ENCODE measurements at places on chromosomes 12 and 14.
A peak's percentile ranks its signal among the peaks of the same experiment; 100 is the strongest.

GRCh38 chr14:31926123-31926522 is 151.0 kb upstream of the ARHGAP5 start:
- peak; percentile 39 for DNase-seq

- no peak for DNase-seq
Observed at GRCh38 chr12:5456906-5457305, 25.0 kb downstream of the NTF3 start.

DNA sequence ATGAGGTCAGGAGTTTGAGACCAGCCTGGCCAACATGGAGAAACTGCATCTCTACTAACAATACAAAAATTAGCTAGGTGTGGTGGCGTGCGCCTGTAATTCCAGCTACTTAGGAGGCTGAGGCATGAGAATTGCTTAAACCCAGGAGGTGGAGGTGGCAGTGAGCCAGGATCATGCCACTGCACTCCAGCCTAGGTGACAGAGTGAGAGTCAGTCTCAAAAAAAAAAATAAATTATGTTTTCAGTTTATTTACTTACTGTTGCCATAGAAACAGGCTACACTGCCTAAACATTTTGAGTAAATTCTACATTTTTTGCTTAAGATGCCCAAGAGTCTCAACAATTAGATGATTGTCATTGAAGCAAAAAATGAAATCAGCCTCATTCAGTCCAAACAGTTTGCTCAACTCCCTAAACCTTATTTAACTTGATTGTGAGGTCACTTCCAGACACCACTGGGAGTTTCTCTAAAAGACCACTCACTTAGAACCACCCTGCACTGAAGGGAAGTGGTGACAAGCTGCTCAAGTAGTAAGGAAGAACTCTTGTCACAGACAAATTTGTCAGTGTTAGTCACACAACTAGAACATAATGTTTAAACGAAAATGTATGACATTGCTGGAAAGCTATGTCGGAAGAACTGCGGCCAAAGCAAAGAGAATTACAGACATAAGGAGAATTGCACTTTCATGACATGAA is 9.8 kb upstream of the GNPNAT1 start:
- DNase-seq, result no peak

- no peak for DNase-seq
Observed at GRCh38 chr14:72742118-72742837, 151.6 kb downstream of the DPF3 start.

DNA sequence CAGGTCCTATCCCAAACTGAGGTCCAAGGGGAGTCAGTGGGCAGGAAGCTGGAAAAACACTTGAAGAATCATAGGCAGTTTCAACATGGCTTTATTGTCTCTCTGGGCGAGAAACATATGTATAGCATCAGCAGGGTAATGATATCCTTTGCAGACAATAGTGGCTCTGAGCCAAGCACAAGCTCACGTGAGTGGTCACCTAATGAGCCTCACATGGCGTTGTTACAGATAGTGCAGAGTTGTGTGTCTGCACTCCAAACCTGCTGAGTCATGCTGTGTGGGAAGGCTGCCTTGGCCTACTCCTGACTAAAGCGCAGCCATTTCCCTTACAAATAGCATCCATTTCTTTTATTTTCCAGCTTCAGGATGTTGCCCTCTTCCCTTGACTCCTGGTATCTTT is 105.2 kb upstream of the SYT1 start:
- no peak for DNase-seq

DNA sequence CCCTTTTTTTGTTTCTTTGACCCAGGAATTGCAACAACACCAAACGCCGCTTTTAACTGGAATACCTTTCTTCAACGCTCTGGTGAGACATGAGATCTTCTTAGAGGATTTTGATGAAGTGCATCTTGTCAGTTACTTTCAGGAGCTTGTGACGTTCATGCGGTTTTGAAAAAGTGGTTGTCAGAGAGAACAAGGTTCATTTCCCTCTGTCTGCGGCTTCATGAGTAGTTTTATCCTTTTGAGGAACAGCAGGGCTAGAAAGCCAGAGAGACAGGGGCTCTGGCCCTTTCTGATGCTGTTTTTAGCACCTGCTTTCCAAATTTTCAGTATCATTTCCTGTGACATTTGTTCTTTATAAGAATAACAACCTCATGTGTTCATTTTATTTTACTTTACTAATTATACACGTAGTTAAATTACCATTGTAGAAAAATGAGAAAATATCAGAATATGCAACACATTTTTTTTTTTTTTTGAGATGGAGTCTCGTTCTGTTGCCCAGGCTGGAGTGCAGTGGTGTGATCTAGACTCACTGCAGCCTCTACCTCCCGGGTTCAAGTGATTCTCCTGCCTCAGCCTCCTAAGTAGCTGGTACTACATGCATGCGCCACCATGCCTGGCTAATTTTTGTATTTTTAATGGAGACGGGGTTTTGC is 61.8 kb downstream of the GLT1D1 start:
- no peak for DNase-seq

DNA sequence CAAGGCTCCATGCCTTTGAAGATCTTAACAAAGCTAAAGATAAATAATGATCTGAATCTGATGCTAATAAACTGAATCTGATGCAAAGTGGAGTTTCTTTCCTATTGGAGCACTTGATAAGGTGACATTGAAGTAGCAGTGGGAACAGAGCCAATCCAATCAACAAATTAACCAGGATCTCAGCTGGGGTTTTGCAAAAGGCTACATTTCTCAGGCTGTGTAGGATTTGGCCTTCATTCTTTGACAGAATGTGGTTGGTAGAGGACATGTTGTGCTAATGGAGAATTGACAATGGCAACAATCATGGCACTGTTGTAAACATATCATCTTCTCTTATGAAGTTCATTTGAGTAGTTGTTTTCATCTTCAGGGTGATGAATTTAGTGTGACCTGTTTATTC is 164.9 kb downstream of the CCDC91 start:
- DNase-seq, result no peak

GRCh38 chr12:65430571-65431306 is 152.3 kb downstream of the MSRB3 start:
- DNase-seq, result no peak

GRCh38 chr14:26687301-26687837 is 89.5 kb upstream of the NOVA1 start:
- no peak for DNase-seq

DNA sequence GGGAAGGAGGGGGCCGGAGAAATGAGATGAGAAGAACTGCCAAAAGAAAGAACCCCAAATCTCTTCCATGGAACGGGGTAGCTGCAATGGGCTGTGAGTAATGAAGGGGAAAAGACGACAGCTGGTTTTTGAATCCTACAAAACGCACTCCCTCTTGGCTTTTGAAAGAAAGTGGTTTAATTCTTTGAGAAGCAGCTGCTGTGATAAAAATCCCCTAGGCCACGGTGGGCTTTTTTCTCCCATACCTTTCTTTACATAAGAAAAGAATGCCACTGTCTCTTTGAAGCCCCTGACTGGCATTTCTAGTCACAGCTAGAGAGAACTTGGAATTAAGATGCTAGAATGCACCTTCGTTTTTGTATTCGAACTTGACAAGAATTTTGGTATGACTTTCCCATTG is 486.1 kb downstream of the GLT1D1 start:
- DNase-seq, result no peak

DNA sequence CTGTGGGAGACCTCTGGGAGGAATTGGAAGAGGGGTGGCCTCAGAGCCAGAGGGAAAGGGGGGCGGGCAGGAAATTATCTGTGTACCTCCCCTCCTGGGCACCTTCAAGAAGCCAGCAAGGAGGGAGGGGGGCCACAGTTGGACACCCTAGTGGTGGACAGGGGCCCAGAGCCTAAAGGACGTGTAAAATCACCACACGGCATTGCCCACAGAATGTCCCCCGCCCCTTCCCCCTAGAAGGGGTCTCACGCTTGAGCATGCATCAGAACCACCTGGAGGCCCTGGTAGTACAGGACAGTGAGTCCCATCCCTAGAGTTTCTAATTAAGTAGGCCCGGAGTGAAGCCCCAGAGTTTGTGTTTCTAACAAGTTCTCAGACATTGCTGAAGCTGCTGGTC is 8.2 kb downstream of the ENDOU start:
- no peak for DNase-seq

- no peak for DNase-seq
Observed at GRCh38 chr12:85405262-85405661, 125.2 kb downstream of the ALX1 start.

- DNase-seq, result no peak
Observed at GRCh38 chr14:87017335-87017734, 975.6 kb downstream of the GALC start.

GRCh38 chr12:69991690-69992288 is 166.8 kb downstream of the MYRFL start:
- no peak for DNase-seq

DNA sequence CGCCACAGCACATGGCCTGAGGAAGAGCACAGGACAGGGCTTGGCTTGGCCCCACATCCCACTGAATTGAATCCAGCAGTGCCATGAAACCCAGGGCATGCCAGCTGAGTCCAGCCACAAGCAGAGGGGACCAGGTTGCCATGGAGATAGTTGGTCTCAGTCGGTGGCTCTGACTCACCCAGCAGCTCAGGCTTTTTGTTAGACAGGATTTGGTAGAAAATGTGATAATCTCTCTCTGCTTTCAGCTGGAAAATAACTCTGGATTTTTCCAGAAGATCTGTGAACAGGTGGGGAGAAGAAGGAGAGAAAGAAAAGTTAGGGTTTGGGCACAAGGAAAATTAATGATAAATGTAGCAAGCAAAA is 4.8 kb downstream of the MYH7 start:
- DNase-seq, result no peak

DNA sequence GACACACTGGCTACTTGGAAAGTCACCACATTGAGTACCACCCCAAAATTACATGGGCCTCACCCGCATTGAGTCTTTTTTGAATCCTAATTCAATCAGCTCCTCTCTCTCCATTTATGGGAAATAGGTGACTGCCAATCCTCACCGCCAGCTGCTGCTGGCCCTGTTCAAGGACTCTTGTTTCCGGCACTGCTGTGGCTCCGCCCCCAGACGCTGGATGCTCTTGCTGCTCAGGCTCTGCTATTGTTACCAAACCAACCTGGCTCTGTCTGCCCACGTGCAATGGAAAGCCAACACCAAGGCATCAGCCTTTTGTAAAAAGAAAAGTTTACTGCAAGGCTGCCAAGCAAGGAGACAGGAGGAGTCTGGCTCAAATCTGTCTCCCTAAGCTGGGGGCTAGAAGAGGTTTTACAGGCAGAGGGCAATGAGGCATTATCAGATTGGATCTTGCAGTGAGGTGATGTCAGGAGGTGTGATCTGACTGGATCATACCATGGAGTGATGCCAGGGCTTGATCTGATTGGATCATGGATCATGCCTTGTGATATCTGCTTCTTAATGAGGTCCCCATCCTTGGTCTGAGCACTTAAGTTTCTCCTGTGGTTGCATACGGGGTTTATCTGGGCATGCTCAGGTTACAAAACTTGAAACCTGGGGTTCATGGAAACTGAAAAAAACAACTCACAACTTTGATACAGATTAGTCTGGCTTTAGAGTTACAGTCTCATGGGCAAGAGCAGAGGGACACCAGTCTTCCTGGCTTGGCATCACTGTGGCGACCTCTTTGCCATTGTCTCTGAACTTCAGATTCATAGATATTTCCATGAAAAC is 117.1 kb upstream of the SLC35F4 start:
- DNase-seq, result no peak

DNA sequence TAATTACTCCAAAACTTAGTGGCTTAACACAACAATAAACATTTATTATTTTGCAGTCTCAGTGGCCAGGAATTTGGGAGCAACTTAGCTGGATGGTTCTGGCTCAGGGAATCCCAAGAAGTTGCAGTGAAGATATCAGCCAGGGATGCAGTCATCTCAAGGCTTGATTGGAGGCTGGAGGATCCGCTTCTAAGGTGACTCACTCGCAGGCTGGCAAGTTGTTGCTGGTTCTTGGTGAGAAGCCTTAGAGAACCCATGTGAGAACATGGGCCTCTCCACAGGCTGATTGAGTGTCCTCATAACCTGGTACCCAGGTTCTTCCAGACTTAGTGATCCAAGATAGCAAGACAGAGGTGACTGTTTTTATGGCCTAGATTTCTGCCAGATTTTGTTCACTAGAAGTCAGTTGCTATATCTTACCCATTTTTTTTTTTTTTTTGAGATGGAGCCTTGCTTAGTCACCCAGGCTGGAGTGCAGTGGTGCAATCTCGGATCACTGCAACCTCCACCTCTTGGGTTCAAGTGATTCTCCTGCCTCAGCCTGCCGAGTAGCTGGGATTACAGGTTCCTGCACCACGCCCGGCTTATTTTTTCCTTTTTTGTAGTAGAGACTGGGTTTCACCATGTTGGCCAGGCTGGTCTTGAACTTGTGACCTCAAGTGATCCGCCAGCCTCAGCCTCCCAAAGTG is 32.5 kb downstream of the BRMS1L start:
- DNase-seq, result no peak

DNA sequence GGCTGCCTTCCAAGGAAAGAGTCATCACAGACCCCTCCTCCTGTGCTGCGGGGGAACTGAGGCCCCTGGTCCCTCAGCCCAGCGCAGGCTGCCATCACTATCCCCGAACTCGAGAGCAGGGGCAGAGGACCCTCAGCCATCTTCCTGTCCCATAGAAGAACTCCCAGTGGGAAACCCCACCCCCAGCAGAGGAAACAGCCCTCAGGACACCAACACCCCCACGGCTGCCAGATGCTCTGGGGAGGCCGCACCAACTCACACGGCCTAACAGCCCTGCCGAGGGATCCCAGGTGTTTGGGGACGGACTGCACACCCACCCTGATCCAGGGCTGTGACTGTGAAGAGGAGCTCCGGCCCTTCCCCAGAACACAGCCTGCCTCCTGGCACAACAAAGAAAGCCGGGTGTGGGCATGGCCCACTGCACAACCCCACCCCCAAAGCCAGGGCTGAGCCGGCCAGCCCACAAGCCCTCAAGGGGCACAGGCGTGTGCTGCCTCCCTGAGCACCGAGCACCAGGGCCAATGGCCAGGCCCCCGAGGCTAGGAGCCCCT is 16.3 kb upstream of the C14orf180 start:
- DNase-seq, result no peak

GRCh38 chr14:56182410-56182809 is 64.2 kb downstream of the PELI2 start:
- DNase-seq, result no peak

DNA sequence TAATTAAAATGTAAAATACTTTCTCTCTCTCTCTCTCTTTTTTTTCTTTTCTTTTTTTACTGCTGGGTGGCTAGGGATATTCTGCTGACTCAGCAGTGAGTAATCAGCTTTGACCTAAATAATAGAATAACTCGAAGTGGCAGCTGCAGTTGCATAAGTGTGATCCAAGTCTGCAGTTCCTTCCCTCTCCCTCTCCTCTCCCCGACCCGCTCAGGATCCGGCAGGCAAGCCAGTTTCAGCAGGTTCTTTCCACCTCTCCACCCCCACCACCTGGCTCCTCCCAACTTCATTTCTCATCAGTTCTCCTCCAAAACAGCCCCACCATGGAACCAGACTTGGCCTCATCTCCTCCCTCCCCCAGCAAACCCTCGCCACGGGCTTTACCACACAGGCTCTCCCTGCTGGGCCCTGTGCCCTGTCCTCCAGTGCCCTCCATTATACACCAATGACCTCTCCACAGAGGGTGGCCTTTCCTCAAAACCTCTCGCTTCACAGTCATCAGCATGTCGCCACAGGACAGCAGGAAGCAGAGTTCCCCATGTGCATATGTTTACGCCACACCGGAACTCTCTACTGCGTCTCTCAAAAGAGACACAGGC is 22.4 kb downstream of the SLC7A8 start:
- DNase-seq, result no peak

Measured in GM12891 (cell line).